ENCODE measurements at places on chromosomes 2 and 18.

GRCh38 chr2:209694748-209695147 lies 76.9 kb upstream of the UNC80 start:
- DNase-seq: no peak

GRCh38 chr18:31554776-31555175 lies 36.9 kb upstream of the TTR start:
- no peak for DNase-seq

DNA sequence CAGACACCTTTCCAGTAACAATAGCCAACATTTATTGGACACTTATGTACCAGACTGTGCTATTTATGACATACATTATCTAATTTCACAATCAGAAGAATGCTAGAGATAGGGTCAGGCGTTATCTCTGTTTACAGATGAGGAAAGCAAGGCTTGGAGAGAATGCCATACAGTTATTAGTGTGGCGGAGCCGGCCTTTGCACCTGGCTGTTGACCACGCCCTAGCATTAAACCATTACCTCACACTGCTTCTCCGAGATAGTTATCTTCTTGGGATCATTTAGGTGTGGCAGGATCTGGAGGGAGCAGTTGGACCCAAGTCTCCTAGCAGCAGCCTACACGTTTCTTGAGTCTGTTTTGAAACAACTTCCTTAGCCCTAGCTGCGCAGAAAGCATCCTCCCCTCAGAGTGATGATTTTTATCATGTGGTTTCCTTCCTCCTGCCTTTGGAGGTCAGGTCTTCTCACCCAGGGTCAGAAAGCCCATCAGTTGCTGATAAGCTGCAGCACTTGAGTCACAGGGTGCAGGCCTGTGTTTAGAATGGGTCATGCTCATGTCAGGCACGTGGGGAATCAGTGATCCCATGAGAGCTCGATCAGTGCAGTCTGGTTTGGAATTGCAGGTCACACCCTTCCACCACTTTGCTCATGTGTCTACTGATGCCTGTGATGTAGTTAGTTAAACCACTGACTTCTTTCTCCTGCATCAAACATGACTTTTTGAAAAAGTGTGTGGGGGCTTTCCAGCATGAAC lies 118.2 kb downstream of the SPTBN1 start:
- DNase-seq: no peak

GRCh38 chr2:58701688-58702301 lies 460.7 kb upstream of the FANCL start:
- DNase-seq: no peak

DNA sequence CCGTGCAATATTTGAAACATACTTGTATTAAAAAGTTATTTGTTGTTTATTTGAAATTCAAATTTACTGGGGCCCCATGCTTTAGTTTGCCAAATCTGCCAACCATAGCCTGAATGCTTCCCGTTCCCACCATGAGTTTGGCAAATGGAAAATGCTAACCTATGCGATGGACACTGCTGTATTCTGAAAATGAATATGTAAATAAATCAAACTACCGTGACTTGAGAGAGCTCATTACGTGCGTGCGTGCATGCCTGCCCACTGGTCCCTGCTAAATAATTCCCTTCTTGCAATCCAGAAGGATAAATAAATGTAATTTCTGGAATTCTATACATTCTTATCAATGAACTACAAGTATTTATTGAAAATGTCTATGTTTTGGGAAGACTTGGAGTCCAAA lies 3.2 kb downstream of the BOD1L2 start:
- no peak for DNase-seq

DNA sequence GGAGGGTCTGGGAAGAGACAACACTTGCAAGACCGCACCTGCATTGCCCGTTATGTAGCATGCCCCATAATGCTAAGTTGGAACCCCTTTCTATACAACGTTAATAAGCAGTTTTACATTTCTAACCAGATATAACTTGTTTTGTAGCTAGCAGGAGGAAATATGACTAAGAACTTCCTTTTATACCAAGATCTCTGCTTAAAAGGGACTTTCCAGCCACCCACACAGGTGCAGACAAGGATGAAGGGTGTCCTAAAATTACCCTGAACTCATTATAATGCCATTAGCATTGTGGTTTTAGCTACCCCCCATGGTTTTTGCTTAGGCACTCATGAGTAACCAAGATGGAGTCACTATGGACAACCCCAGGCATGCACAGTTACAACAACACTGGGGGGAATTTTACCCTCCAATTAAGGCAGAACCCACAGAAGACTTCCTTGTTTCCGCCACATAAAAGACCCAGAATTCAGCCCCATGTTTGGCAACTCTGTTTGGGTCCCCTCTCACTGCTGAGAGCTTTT lies 362.8 kb downstream of the CBLN2 start:
- DNase-seq: no peak

Measured in WERI-Rb-1 (cell line).